ENCODE measurements at places on chromosomes 4 and X. TPM values are rescaled to one million over a fixed set of nuclear protein-coding genes. Genes with fewer than 3 reads are reported as not detected.

Gene RNF4
- total RNA-seq, result 87.5 TPM

Gene SNX25
- 15.0 TPM for total RNA-seq

Gene ADAMTS3
- total RNA-seq, result not detected

Gene TMSB15A
- 1.1 TPM for total RNA-seq

- DNase-seq, result no peak
- H3K27ac ChIP-seq, result no peak overlapping the region
- no peaks in the 10 kb centered on the region for H3K27me3 ChIP-seq
- peaks cover 39% of the 10 kb centered on the region for H3K36me3 ChIP-seq
- H3K4me1 ChIP-seq, result peaks cover 37% of the 10 kb centered on the region
These were observed 70.7 kb downstream of the DOCK11 start for GRCh38 chrX:118566359-118566758.

- peaks cover 83% of the 10 kb centered on the region for H3K27me3 ChIP-seq
- H3K27ac ChIP-seq, result no peak overlapping the region
- H3K4me1 ChIP-seq, result peaks cover 31% of the 10 kb centered on the region
- DNase-seq, result no peak
These were observed 4.0 kb downstream of the HAND2 start for GRCh38 chr4:173526027-173526482.

DNA sequence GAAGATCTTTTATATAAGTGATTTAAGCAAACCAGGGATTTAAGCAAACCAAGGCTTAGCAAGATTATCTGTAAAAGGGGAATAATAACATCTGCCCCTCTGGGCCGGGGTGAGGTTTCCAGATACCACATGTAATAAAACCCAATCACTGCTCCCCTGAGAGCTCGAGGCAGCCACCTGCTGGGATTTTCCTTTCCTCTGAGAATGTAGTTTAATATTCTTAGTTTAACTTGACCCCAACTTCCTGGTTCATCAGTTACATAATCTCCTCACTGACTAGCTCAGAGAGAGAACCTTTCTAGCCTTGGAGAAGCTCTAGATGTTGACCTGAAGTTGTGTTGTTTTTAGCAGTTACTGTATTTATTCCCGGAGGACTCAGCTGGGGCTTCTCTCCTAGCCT, 322.4 kb downstream of the ARHGAP10 start:
- no peak for DNase-seq
- no peak overlapping the region for H3K4me3 ChIP-seq
- H3K36me3 ChIP-seq, result peaks cover 3% of the 10 kb centered on the region
- peaks cover 83% of the 10 kb centered on the region for H3K4me1 ChIP-seq
- no peaks in the 10 kb centered on the region for H3K27me3 ChIP-seq

Gene BST1
- total RNA-seq, result 0.66 TPM

All from activated CD4-positive, alpha-beta T cell treated with anti-CD3 and anti-CD28 coated beads for 36 hours (primary cell).